ENCODE measurements at places on chromosomes 5 and 9. TPM values are rescaled to one million over a fixed set of nuclear protein-coding genes. Genes with fewer than 3 reads are reported as not detected.

- no peak overlapping the region for H3K4me3 ChIP-seq
Observed at GRCh38 chr9:78539904-78540303, 243.0 kb downstream of the PSAT1 start.

- no peak overlapping the region for H3K4me3 ChIP-seq
- no peaks in the 10 kb centered on the region for H3K36me3 ChIP-seq
- no peak overlapping the region for H3K27ac ChIP-seq
- DNase-seq: no peak
Observed at GRCh38 chr9:16458696-16459420, 411.6 kb downstream of the BNC2 start.

DNA sequence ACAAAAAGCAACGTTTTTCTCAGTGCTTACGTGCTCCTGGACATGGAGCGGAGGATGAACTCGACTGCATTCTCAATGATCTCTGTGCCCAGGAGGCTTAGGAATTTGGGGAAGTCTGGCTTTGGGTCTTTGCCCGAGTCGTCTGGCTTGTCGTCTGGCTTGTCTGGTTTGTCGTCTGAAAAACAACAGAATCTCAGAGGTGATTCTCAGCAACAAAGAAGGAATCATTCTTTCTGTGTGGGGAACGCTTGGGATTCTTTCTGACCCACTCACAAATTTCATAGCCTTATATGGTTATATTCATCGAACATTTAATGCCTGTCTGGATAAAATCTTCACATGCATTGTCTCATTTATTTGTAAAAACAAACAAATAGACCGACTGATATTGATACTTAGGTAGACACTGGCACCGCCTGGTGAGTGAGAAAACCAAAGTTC is 4.7 kb downstream of the C5orf46 start:
- H3K27me3 ChIP-seq: no peaks in the 10 kb centered on the region
- H3K36me3 ChIP-seq: no peaks in the 10 kb centered on the region

GRCh38 chr9:129776938-129777768 is 24.3 kb upstream of the PTGES start:
- H3K27ac ChIP-seq: peak overlapping the region; percentile 52
- no peak overlapping the region for H3K4me3 ChIP-seq
- no peaks in the 10 kb centered on the region for H3K27me3 ChIP-seq
- H3K4me1 ChIP-seq: no peaks in the 10 kb centered on the region
- peak; percentile 88 for DNase-seq
- H3K36me3 ChIP-seq: no peaks in the 10 kb centered on the region

DNA sequence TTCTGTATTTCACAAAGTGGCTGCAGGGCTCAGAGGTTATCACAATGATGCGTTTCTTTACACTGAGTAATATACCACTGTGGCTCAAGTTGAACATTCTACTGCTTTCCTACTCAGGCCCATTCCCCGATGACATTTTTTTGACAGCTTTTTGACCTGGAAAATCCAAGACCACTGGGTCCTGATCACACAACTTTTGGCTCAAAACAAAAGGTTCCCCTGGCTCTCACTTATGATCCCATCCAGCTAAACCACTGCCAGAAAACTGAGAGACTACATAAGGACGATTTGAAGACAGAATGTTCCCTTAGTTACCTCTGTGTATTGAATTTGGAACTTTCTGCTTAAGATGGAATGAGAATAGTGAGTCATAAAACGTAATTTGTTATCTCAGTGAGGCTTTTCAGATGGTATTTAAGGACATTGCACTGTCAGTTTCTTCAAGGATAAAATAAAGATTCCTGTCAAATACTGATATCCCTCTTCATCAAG is 78.0 kb upstream of the FBXL7 start:
- H3K4me1 ChIP-seq: no peaks in the 10 kb centered on the region
- peak; percentile 24 for DNase-seq

DNA sequence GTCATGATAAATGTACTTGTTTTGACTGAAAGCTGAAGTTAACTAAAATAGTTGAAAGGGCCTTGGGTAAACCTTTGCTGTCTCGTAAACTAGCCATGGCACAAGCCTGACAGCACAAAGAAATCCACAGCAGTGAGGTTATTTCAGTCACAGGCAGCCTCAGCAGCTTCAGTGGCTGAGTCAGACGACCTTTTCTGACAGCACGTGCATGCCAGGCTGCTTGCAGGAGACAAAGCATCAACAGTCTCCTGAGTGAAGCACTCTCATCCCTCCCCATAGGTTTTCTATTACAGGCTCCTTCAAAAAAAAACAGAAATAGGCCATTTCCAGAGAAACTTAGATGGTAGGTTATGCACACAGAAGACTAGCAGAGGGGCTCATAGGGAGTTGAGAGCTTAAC is 34.6 kb downstream of the OXCT1 start:
- H3K27me3 ChIP-seq: no peaks in the 10 kb centered on the region
- H3K4me1 ChIP-seq: peaks cover 11% of the 10 kb centered on the region
- no peak overlapping the region for H3K4me3 ChIP-seq
- peak overlapping the region; percentile 86 for H3K27ac ChIP-seq
- DNase-seq: peak; percentile 81
- H3K36me3 ChIP-seq: no peaks in the 10 kb centered on the region

DNA sequence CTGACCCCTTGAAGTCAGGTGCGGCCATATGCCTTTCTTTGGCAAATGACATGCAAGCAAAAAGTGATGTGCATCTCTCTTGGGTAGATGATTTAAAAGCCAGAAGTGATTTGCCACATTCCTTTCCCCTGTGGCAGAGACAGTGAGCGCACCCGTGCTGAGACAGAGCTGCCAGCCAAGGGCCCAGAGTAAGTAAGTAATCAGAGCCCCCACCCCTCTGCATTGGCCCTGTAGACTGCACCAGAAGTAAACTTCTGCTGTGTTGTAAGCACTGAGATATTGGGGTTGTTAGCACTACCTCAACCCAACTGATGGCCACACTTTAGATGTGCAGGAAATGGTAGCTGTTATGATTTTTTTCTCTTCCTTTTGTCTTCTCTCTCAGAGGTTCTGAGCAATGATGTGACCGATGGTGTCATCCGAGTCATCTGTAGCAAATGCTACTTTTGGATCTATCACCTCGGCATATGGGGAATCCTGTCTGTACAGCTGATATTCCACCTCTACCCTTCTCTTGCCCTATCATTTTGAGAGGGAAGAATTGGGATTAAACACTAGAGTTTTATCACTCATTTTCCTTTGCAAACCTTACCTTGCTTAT is 58.0 kb downstream of the DOCK2 start:
- no peak overlapping the region for H3K27ac ChIP-seq
- DNase-seq: no peak
- H3K4me3 ChIP-seq: no peak overlapping the region
- no peaks in the 10 kb centered on the region for H3K4me1 ChIP-seq
- no peaks in the 10 kb centered on the region for H3K27me3 ChIP-seq
- no peaks in the 10 kb centered on the region for H3K36me3 ChIP-seq

DNA sequence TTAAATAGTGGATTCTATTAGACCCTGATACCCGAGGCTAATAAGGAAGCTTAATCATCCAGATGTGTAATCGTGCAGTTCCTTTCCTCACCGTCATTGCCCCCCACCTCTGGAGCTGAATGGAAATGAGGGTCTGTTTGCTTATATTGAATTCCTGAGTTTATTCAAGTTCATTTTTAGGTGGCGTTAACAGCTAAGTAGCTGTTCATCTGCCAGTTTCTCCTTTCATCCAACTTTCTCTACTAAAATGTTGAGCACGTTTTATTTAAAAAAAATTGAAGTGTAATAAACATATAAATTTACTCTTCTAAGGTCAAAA is 291.0 kb downstream of the DOCK8 start:
- no peaks in the 10 kb centered on the region for H3K36me3 ChIP-seq
- no peak for DNase-seq
- H3K4me3 ChIP-seq: peak overlapping the region; percentile 88
- H3K27ac ChIP-seq: no peak overlapping the region
- H3K4me1 ChIP-seq: no peaks in the 10 kb centered on the region

DNA sequence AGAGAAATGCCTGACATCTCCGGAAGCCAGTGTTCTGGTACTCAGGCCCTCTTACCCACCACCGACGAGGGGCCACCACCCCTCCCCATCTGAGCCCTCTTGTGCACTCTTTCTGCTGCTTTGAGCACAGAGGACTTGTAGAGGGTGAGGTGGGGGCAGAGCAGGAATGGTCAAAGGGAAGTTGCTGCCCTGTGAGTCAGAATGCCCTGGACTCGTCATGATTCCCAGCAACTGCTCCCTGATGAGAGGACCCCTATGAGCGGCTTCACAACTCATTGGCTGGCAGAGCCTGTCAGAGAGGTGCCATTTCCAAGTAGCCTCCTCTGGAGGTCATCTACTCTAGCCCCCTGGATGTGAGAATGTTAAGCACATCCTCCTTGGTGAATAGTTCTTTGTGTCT is 845 bp downstream of the ECSCR start:
- H3K4me3 ChIP-seq: no peak overlapping the region
- H3K27ac ChIP-seq: peak overlapping the region; percentile 52
- H3K4me1 ChIP-seq: no peaks in the 10 kb centered on the region

- H3K27ac ChIP-seq: no peak overlapping the region
- H3K4me3 ChIP-seq: no peak overlapping the region
- H3K27me3 ChIP-seq: no peaks in the 10 kb centered on the region
- no peaks in the 10 kb centered on the region for H3K36me3 ChIP-seq
- no peaks in the 10 kb centered on the region for H3K4me1 ChIP-seq
- no peak for DNase-seq
Observed at GRCh38 chr9:18056269-18056992, 417.5 kb upstream of the ADAMTSL1 start.

DNA sequence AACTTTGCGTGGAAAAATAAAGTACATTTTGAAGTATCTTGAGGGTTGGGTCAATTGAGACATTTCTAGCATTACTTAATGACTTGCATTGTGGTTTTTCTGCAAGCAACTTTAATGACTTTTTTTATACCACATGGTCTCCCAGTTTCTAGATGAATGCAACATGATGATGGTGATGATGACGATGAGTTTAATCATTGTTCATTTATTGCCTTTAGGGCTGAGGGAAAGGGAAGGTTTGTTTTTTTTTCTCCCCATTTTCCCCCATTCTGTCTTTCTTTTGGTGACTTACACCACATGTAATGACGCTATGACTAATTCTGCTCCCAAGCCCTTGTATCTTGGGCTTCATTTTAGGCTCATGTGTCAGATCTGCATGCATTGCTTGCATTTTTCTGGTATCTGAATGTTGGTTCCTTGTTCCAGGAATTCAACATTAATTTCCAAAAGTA is 57.7 kb upstream of the NXNL2 start:
- H3K36me3 ChIP-seq: no peaks in the 10 kb centered on the region
- no peaks in the 10 kb centered on the region for H3K4me1 ChIP-seq
- H3K4me3 ChIP-seq: no peak overlapping the region
- no peak for DNase-seq
- no peaks in the 10 kb centered on the region for H3K27me3 ChIP-seq
- no peak overlapping the region for H3K27ac ChIP-seq

GRCh38 chr5:53170746-53171349 is 61.3 kb upstream of the MOCS2 start:
- no peaks in the 10 kb centered on the region for H3K27me3 ChIP-seq
- H3K4me1 ChIP-seq: no peaks in the 10 kb centered on the region
- no peak overlapping the region for H3K4me3 ChIP-seq
- DNase-seq: no peak
- no peak overlapping the region for H3K27ac ChIP-seq

GRCh38 chr9:99184110-99184474 is 37.6 kb downstream of the ALG2 start:
- no peak overlapping the region for H3K27ac ChIP-seq
- no peaks in the 10 kb centered on the region for H3K36me3 ChIP-seq
- no peaks in the 10 kb centered on the region for H3K27me3 ChIP-seq
- H3K4me1 ChIP-seq: no peaks in the 10 kb centered on the region
- no peak for DNase-seq
- no peak overlapping the region for H3K4me3 ChIP-seq

DNA sequence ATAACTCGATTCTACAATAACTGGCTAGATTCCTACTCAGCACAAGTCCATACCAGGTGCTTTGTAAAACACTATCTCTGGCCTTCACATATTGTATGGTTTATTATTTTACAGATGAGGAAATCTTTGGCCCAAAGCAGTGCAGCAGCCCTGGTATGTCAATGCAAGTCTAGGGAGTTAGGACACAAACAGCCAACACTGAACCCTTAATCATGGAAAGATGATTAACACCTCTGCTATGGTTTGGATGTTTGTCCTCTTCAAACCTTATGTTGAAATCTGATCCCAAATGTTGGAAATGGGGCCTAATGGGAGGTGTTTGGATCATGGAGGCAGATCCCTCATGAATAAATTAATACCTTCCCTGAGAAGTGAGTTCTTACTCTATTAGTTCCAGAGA is 76.6 kb downstream of the MAPKAP1 start:
- H3K4me1 ChIP-seq: peaks cover 23% of the 10 kb centered on the region
- no peak overlapping the region for H3K4me3 ChIP-seq
- H3K27me3 ChIP-seq: no peaks in the 10 kb centered on the region
- no peak overlapping the region for H3K27ac ChIP-seq

- H3K27ac ChIP-seq: no peak overlapping the region
- no peak overlapping the region for H3K4me3 ChIP-seq
- no peak for DNase-seq
- H3K4me1 ChIP-seq: no peaks in the 10 kb centered on the region
- no peaks in the 10 kb centered on the region for H3K27me3 ChIP-seq
Observed at GRCh38 chr5:10499776-10500175, 58.1 kb downstream of the ROPN1L start.

GRCh38 chr5:132383984-132384383 is 14.5 kb downstream of the SLC22A5 start:
- H3K27ac ChIP-seq: no peak overlapping the region
- H3K4me1 ChIP-seq: peaks cover 32% of the 10 kb centered on the region
- no peak overlapping the region for H3K4me3 ChIP-seq
- no peaks in the 10 kb centered on the region for H3K27me3 ChIP-seq

- H3K4me3 ChIP-seq: no peak overlapping the region
- no peak overlapping the region for H3K27ac ChIP-seq
- H3K27me3 ChIP-seq: no peaks in the 10 kb centered on the region
- DNase-seq: no peak
Observed at GRCh38 chr9:123787416-123787815, 142.5 kb downstream of the DENND1A start.

- no peak overlapping the region for H3K4me3 ChIP-seq
- no peak for DNase-seq
- H3K27ac ChIP-seq: no peak overlapping the region
- H3K4me1 ChIP-seq: peaks cover 7% of the 10 kb centered on the region
Observed at GRCh38 chr9:96871176-96871575, 16.9 kb upstream of the ZNF782 start.

GRCh38 chr9:121292801-121293241 is 24.9 kb downstream of the GSN start:
- H3K27ac ChIP-seq: peak overlapping the region; percentile 92
- no peak for DNase-seq
- H3K27me3 ChIP-seq: no peaks in the 10 kb centered on the region
- H3K4me3 ChIP-seq: no peak overlapping the region
- H3K4me1 ChIP-seq: peaks cover 82% of the 10 kb centered on the region

DNA sequence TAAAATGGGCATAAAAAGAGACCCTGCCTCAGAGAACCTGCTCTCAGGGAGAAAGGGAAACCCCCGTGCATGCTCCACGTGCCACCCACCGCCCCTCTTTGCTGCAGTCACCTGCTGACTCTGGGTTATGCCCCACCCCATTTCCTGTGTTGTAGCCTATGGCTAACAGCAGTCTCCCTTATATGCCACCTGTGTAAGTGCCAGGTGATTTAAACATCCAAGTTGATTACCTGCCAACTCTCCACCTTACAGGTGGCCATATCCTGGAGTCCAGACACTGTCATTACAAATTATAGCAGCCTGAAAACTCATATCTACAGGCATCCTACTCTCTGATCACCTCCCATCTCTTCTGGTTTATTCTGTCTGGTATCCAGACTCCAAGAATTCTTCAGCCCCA is 242.6 kb downstream of the HSPA4 start:
- no peak overlapping the region for H3K27ac ChIP-seq
- no peak overlapping the region for H3K4me3 ChIP-seq
- no peaks in the 10 kb centered on the region for H3K27me3 ChIP-seq
- no peaks in the 10 kb centered on the region for H3K4me1 ChIP-seq

The PPP3R2 gene
- total RNA-seq: not detected

The PCDHB3 gene
- 0.72 TPM for total RNA-seq

The SPATA31C1 gene
- not detected for total RNA-seq

The SLC36A2 gene
- 17.8 TPM for total RNA-seq

The PAX5 gene
- total RNA-seq: 0.19 TPM

The IFNA17 gene
- not detected for total RNA-seq

The SLC28A3 gene
- total RNA-seq: not detected

The ADAMTS13 gene
- total RNA-seq: 1.6 TPM

Measured in gastrocnemius medialis (tissue), 4 donors.